ENCODE measurements at places on chromosomes 1 and 21.

- no peaks in the 10 kb centered on the region for H3K27me3 ChIP-seq
- peaks cover 62% of the 10 kb centered on the region for H3K4me1 ChIP-seq
- DNase-seq = no peak
- H3K4me3 ChIP-seq = peak overlapping the region; percentile 22
- peak overlapping the region; percentile 84 for H3K27ac ChIP-seq
These were observed 66.8 kb downstream of the CAPZB start for GRCh38 chr1:19418503-19418971.

DNA sequence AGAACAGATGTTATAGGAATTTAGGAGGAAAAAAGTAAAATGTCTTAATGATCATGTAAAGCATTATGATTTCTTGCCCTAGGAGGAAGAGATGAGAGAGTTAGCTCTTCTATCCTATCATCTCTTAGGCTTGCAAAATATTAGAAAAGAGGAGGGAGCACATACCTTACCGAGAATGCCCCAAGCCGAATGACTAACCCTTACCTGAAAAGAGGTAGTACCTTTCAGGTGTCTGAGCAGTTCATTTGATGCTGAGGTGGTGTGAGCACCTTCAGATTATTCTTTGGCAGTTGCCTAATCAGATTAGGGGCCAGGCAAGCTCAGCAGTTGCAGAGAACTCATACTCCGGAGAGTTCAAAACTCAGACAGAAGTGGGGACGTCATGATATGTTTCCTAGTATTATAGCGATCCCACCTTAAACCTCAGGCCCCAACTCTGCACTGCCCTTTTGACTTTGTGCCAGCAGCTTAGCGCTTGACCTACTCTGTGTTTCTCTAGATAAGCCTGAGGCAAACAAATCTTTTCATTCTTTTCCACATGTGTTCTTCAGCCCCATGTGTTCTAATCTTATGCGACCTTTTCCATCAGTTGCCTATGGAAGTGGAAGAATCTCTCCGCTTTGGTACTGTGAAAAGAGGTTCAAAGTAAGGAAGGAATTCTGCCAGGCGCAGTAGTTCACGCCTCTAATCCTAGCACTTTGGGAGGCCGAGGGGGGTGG, 52.5 kb downstream of the ATP2B4 start:
- peaks cover 51% of the 10 kb centered on the region for H3K4me1 ChIP-seq
- peak overlapping the region; percentile 67 for H3K27ac ChIP-seq
- H3K27me3 ChIP-seq = no peaks in the 10 kb centered on the region
- H3K4me3 ChIP-seq = no peak overlapping the region

GRCh38 chr1:925561-926421, 2.1 kb downstream of the SAMD11 start:
- no peak overlapping the region for H3K27ac ChIP-seq
- peaks cover 63% of the 10 kb centered on the region for H3K27me3 ChIP-seq
- peaks cover 6% of the 10 kb centered on the region for H3K4me1 ChIP-seq
- no peak for DNase-seq

- no peaks in the 10 kb centered on the region for H3K27me3 ChIP-seq
- DNase-seq = no peak
- H3K4me3 ChIP-seq = no peak overlapping the region
- no peak overlapping the region for H3K27ac ChIP-seq
These were observed 716.2 kb upstream of the ZP4 start for GRCh38 chr1:238606896-238607295.

DNA sequence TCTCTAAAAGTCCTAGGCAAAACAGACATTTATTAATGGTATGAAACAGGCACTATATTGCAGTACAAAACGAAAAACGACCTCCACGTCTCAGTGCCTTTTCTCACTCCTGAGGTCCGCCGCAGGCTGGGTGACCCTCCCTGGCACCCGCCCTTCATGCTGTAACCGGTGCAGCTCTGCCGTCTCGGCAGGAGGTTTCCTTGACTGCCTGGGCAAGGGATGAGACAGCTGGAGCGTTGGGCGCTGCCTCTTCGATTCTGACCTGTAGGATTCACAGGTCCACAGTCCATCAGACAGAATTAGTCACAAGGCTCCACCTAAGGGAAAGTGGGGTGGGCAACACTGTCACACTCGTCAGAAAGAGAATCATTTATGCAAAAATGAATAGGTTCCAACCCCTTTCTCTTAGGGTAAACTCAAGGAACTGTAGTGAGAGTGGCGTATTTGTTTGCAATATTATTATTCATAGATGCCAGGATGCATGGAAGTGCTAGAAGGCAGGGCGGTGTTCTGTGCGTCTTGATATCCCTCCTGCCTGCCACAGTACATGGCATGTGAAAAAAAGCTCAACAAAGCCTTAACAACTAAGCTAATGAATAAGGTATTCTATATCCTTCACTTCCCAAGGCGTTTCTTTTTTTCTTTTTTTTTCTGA, 23.5 kb upstream of the ZBTB18 start:
- H3K27ac ChIP-seq = no peak overlapping the region
- no peaks in the 10 kb centered on the region for H3K4me1 ChIP-seq
- H3K27me3 ChIP-seq = peaks cover 57% of the 10 kb centered on the region
- H3K36me3 ChIP-seq = no peaks in the 10 kb centered on the region

DNA sequence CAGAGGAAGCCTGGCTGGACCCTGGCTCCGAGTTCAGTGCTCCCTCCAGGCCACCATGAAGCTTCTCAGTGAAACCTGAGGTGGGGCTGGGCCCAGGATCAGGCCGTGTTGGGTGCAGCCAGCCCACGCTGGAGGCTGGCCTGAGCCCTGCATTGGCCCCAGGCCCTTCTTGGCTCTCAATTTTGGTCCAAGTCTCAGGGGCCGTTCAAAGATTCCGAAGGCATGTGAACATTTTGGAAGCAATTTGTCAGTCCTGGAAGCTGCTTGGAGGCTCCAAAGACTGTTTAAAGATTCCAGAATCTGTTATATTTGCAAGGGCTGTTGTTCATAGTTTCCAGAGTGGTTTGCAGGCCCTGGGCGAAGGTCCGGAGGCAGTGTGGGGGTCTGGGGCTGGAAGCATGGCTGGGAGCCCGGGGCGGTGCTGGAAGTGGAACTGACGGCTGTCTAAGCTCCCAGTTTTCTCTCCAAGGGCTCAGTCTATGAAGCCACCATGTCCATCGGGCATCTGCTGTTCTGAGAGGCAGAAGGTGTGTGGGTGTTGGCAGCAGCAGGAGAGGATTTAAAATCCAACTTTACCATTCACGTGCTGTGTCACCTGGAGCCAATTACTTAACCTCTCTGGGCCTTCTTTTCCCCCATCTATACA, 104.9 kb downstream of the EPHB2 start:
- no peak overlapping the region for H3K27ac ChIP-seq
- H3K4me3 ChIP-seq = no peak overlapping the region
- DNase-seq = no peak
- H3K36me3 ChIP-seq = no peaks in the 10 kb centered on the region
- H3K4me1 ChIP-seq = no peaks in the 10 kb centered on the region

DNA sequence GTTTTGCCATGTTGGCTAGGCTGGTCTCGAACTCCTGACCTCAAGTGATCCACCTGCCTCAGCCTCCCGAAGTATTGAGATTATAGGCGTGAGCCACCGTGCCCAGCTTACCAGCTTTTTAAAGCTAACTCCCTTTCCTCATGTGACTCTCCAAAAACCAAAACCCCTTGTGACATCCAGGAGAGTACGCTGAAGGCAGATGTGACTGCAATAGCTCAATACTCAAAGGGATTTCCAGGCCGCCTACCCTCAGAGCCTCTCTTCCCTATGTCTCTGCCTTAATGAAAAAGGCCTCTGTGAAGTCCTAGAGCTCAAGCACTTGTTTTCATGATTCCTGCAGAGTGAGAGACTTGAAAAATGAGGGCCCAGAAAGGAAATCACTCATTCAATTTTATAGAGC, 82.6 kb downstream of the TEX35 start:
- no peaks in the 10 kb centered on the region for H3K4me1 ChIP-seq
- H3K27ac ChIP-seq = no peak overlapping the region
- no peak for DNase-seq
- H3K27me3 ChIP-seq = peaks cover 25% of the 10 kb centered on the region

DNA sequence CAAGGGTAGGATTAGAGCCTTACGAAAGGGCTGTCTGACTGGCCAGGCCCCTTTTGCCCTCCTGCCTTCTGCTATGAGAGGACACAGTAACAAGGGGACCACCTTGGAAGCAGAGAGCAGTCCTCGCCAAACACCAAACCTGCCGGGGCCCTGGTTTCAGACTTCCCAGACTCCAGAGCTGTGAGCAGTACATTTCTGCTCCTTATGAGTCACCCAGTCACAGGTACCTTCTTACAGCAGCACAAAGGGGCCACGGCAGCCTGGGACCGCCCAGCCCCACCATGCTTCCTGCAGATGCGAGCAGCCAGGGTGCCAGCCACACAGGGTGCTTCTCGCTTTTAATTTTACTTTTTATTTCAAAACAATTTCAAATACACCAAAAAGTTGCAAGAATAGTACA, 17.2 kb upstream of the POFUT2 start:
- H3K36me3 ChIP-seq = no peaks in the 10 kb centered on the region
- no peak overlapping the region for H3K4me3 ChIP-seq
- no peak for DNase-seq
- H3K27ac ChIP-seq = peak overlapping the region; percentile 49
- peaks cover 67% of the 10 kb centered on the region for H3K27me3 ChIP-seq

DNA sequence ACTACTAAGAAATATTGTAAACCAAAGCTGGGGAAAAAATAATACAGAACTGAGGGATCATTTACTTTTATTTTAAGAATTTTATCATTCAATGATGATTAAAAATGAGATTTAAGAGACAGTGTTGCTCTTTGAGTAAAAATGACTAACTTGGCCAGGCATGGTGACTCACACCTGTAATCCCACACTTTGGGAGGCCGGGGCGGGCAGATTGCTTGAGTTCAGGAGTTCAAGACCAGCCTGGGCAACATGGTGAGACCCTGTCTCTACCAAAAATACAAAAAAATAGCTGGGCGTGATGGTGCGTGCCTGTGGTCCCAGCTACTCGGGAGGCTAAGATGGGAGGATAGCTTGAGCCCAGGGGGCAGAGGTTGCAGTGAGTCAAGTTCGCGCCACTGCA, 21.8 kb upstream of the PLEKHO1 start:
- DNase-seq = no peak
- H3K27ac ChIP-seq = no peak overlapping the region
- no peaks in the 10 kb centered on the region for H3K36me3 ChIP-seq
- H3K4me3 ChIP-seq = no peak overlapping the region
- no peaks in the 10 kb centered on the region for H3K27me3 ChIP-seq

- no peak overlapping the region for H3K27ac ChIP-seq
- H3K4me1 ChIP-seq = no peaks in the 10 kb centered on the region
- no peak overlapping the region for H3K4me3 ChIP-seq
- H3K36me3 ChIP-seq = no peaks in the 10 kb centered on the region
These were observed 56.0 kb upstream of the STUM start for GRCh38 chr1:226492426-226493137.

- no peak for DNase-seq
- H3K4me3 ChIP-seq = no peak overlapping the region
- no peaks in the 10 kb centered on the region for H3K36me3 ChIP-seq
- no peaks in the 10 kb centered on the region for H3K27me3 ChIP-seq
- H3K27ac ChIP-seq = no peak overlapping the region
- no peaks in the 10 kb centered on the region for H3K4me1 ChIP-seq
These were observed 519.2 kb upstream of the ZP4 start for GRCh38 chr1:238409932-238410331.

- no peak overlapping the region for H3K4me3 ChIP-seq
- DNase-seq = no peak
- H3K4me1 ChIP-seq = no peaks in the 10 kb centered on the region
- no peaks in the 10 kb centered on the region for H3K36me3 ChIP-seq
These were observed 15.9 kb downstream of the KIAA1614 start for GRCh38 chr1:180928331-180929230.

GRCh38 chr1:45356186-45356585, 15.9 kb upstream of the MUTYH start:
- no peaks in the 10 kb centered on the region for H3K36me3 ChIP-seq
- no peaks in the 10 kb centered on the region for H3K27me3 ChIP-seq
- H3K27ac ChIP-seq = no peak overlapping the region

Measured in effector memory CD8-positive, alpha-beta T cell (primary cell).